Activated T-helper 1 cell treated with anti-CD3 and anti-CD28 coated beads, Interleukin-12 subunit alpha, Interleukin-12 subunit beta, Interleukin-2, Interleukin-4 antibody, amounts not matched to agents 30 ng/mL and 10 ng/mL and 1 ng/mL, durations not matched to agents 14 hours and 24 hours and 36 hours (primary cell): ENCODE measurements at places on chromosomes 5 and 9. TPM values are rescaled to one million over a fixed set of nuclear protein-coding genes. Genes with fewer than 3 reads are reported as not detected.

The LCN10 gene
- total RNA-seq, result 0.39 and 0.59 TPM in 2 replicates

- no peaks in the 10 kb centered on the region for H3K27me3 ChIP-seq
- no peaks in the 10 kb centered on the region for H3K36me3 ChIP-seq
- DNase-seq, result no peak
- no peaks in the 10 kb centered on the region for H3K4me1 ChIP-seq
- no peak overlapping the region for H3K4me3 ChIP-seq
Observed at GRCh38 chr5:122054266-122054665, 23.8 kb downstream of the LOX start.

- H3K27ac ChIP-seq, result no peak overlapping the region
- no peaks in the 10 kb centered on the region for H3K27me3 ChIP-seq
- H3K4me3 ChIP-seq, result no peak overlapping the region
- H3K36me3 ChIP-seq, result no peaks in the 10 kb centered on the region
- no peaks in the 10 kb centered on the region for H3K4me1 ChIP-seq
Observed at GRCh38 chr9:107976767-107977166, 487.2 kb upstream of the KLF4 start.

DNA sequence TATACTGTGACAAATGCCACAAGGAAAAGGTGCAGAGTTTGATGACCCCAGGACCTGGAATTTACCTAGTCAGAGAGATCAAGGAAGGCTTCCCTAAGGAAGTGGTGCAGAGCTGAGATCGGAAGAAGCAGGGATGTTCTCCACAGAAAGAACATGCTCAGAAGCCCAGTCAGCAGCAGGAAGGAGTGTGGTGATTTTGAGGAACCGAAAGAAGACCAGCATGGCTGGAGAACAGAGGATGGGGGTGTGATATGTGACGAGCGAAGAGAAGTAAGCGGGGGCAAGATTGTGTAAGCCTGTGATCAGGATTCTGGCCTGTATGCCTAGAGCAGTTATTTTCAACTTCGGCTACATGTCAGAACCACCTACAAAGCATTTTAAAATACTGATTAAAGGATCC is 18.7 kb upstream of the PIK3R1 start:
- peaks cover 6% of the 10 kb centered on the region for H3K27me3 ChIP-seq
- no peak for DNase-seq
- H3K4me1 ChIP-seq, result peaks cover 5% of the 10 kb centered on the region
- no peaks in the 10 kb centered on the region for H3K36me3 ChIP-seq
- no peak overlapping the region for H3K27ac ChIP-seq
- no peak overlapping the region for H3K4me3 ChIP-seq
